Bronchial epithelial cell (primary cell): ENCODE measurements at places on chromosomes 3 and 15. TPM values are rescaled to one million over a fixed set of nuclear protein-coding genes. Genes with fewer than 3 reads are reported as not detected.

SNAPC5 gene
- total RNA-seq, result 43.3 and 43.7 TPM in 2 replicates

SHF gene
- total RNA-seq, result 0.77 and 0.79 TPM in 2 replicates

UBAP1L gene
- total RNA-seq, result 1.3 and 2.0 TPM in 2 replicates

DNA sequence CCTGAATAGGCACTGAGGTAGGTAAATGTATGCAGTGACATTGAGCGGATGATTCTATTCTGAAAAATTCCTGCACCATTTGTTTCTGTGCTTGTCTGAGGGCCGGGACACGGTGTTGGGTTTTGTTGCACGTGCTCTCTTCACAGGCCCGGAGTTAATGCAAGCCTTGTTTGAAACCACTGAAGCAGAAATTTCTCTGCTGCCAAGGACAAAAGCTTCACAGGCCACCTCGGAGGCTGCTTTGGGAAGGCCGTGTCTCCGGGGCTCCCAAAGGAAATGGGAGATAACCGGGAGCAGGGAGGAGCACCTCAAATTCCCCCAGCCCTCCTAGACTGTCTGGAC, 179.4 kb downstream of the OPA1 start:
- no peak for DNase-seq

- DNase-seq, result no peak
These were observed 51.4 kb downstream of the NFKBIZ start for GRCh38 chr3:101900736-101901135.
